Erythroblast (primary cell): ENCODE measurements at places on chromosomes 4 and X.

DNA sequence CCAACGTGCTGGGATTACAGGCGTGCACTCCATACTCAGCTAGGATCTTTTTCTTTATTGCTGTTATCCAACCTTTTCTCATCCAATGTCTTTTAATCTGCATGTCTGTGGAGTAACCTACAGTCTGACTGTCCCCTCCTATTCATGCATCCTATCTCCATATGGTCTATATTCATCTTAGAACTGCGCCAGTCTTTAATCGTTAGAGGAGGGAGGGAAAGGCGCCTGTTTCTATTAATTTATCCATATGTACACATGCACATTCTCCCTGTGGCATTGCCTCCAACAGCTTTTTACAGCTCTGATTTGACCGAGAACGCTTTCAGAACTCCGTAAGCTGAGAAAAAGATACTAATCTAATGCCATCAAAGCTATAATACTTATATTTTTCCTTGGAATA lies 9.8 kb downstream of the DCTD start:
- no peak for DNase-seq

GRCh38 chrX:39016556-39016955 lies 215.3 kb downstream of the MID1IP1 start:
- DNase-seq: no peak

DNA sequence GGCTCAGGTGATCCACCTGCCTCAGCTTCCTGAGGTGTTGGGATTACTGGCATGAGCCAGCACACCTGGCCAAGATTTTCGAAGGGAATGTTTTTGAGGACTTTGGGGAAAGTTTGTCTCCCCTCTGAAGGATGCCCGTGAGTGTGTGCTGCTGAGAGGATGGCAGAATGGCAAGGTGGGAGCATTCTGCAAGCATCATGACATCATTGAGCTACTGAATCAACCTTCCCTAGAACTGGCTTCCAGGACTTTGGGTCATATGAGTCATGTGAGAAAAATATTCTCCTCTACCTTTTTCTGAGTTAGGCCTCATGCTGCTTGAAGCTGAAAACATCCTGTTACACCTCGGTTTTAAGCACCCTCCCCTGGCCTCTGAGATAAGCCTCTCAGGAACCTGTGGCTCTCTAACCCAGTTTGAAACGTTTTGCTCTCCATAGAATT lies 31.0 kb downstream of the TMEM131L start:
- DNase-seq: peak; percentile 72

DNA sequence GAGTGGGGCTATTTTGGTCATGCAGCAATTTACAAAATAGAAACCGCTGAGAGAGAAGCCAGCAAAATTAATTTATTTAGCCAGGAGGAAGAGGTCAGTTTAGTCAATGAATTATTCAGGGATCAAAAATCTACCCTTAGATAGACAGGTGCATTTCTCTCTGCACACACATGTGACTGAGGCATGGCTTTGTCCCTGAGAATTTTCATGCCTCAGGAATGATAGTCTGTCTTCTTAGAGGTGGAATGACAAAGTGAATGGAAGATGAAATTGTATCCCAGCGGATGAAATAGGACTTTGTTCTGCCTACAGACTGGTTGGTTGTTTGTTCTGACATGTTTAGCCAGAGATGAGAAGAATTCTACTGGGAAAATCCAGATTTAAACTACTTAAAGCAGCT lies 46.0 kb downstream of the ANKRD50 start:
- no peak for DNase-seq

- no peak for DNase-seq
These were observed 34.1 kb upstream of the STOX2 start for GRCh38 chr4:183870997-183871396.

- DNase-seq: no peak
These were observed 22.6 kb downstream of the RTL9 start for GRCh38 chrX:110381216-110381615.

- no peak for DNase-seq
These were observed 391.2 kb downstream of the ANKRD50 start for GRCh38 chr4:124321364-124321763.

GRCh38 chrX:65750674-65751469 lies 83.4 kb downstream of the MSN start:
- DNase-seq: no peak

- DNase-seq: peak; percentile 20
These were observed 41.0 kb downstream of the GAB1 start for GRCh38 chr4:143377611-143378099.

DNA sequence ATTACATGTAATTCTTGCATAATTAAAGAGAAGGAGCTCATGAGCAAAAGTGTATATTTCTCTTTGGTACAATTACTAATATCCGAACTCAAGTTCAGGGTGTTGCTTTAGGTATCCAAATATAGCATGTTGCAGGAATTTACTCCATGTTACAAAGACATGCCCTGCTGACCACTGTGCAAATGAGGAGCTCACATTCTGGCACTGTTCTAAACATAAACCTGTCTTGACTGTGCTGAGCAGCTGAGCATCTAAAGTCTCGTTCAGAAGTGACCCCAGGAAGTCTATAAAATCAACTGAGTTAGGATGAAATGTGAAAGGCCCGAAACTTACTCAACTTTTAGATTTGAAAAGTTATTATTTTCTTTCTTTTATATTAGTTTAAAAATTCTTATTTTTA lies 124.3 kb downstream of the STIM2 start:
- no peak for DNase-seq
